ENCODE measurements at places on chromosomes 13 and 19.

GRCh38 chr13:79451500-79451962 lies 29.4 kb upstream of the NDFIP2 start:
- DNase-seq, result peak; percentile 77

- DNase-seq, result no peak
These were observed 330.2 kb downstream of the MZT1 start for GRCh38 chr13:72397265-72397664.

DNA sequence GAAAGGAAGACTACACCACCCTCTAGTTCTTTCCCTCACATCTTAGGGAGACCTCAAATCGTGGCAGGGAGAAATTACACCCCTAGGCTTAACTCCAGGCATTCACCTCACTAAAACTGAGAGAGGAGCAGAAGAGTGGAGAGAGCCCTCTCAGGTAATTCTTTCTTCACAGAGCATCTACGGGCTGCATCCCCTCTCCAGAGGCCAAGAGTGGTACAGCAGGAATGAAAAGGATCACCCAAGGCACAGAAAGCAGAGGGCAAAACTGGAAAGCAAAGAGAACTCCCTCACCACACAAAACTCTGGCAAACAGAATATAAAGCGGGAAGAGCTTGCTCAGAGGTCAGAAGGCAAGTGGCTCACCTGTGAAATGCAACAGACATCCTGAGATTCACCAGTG lies 661.2 kb downstream of the TBC1D4 start:
- DNase-seq, result no peak

DNA sequence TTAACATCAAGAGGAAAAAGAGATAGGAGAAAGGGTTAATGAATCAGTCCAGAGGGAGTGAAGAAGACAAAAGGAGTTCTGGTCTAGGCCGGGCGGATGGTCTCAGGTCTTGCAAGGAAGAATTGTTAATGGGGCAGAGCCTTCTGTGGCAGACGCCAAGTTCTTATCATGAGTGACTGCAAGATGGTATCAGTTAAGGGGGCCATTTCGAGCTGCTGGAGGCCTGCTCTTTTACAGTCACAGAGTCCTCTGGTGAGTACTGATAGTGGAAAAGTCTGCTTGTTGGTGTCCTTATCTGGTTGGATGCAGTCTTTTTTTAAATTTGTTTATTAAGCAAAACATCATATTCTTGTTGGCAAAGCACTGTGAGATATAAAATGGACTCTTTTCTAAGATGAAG lies 590.9 kb upstream of the SGCG start:
- DNase-seq, result no peak

DNA sequence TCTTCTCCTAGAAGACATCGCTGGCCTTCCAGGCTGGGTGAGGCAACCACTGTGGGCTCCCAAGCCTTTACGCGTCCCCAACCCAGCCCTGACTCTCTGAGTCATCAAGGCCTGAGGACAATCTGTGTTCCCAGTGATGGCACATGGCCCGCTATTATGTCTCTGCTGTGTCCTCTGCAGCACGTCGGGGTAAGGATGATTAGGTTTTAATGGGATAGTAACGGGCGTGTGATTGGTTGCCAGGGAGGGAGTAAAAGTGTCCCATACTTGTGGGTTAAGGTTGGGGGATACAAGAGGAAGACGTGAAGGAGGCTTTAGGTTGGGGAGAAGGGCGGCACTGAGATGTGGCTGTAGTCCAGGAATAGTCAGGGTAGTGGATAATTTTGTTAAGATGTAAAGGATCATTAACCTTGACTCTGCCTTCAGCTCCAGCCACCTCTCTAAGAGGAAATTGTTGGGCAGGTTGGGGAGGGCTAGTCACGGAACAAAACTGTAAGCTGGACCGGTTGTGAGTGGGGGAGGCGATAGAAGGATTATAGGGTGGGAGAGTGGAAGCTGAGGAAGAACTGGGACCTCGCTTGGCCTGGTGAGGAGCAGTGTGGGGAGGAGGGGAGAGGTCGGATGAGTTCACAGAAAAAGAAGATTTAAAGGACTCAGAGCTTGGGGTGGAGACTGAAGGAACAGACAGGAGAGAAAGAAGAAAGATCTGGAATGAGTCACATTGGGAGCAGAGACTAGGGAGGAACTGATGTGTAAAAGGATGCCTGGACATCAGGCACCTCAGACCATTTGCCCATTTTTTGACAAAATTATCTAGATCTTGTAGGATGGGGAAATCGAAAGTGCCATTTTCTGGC lies 27.9 kb upstream of the IGFL1 start:
- DNase-seq, result no peak

- no peak for DNase-seq
These were observed 96.7 kb downstream of the CRYL1 start for GRCh38 chr13:20428666-20429644.

- no peak for DNase-seq
These were observed 105.2 kb downstream of the INSR start for GRCh38 chr19:7188698-7189629.

DNA sequence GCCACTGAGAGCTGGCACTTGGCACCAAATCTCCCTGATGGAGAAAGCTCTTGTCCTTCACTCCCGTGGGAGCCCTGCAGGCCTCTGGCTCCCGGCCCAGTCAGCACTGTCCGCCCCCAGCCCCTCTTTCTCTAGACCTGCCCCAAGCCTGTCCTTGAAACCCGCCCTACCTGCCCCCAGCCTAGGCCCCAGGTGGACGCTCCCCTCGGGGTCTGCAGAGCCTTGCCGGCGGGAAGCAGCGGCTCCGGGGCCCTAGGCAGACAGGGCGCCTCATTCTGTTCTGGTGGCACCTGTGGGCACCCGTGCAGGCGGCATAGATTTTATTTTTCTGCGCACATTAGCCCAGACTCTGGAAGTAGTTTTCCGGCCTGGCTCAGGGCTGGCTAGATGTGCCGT lies 17.6 kb downstream of the IL17D start:
- DNase-seq, result no peak

DNA sequence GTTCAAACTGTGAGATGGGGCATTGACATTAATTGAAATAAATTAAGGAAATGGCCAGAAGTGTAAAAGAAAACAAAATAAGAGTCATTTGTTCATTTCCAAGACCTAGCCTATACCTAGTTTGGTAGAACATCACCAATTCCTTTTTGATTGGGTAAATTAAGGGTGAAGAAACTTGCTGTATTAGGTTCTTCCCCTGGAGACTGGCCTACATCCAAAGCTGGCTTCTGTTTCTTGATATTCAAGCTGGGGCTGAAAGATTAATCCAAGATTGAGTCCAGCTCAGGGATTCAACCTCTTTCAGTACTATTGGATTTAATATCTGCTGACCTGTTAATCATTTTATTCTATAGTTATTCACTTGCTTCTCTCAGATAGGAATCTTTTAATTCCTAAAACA lies 183.2 kb downstream of the GPC6 start:
- DNase-seq, result no peak

DNA sequence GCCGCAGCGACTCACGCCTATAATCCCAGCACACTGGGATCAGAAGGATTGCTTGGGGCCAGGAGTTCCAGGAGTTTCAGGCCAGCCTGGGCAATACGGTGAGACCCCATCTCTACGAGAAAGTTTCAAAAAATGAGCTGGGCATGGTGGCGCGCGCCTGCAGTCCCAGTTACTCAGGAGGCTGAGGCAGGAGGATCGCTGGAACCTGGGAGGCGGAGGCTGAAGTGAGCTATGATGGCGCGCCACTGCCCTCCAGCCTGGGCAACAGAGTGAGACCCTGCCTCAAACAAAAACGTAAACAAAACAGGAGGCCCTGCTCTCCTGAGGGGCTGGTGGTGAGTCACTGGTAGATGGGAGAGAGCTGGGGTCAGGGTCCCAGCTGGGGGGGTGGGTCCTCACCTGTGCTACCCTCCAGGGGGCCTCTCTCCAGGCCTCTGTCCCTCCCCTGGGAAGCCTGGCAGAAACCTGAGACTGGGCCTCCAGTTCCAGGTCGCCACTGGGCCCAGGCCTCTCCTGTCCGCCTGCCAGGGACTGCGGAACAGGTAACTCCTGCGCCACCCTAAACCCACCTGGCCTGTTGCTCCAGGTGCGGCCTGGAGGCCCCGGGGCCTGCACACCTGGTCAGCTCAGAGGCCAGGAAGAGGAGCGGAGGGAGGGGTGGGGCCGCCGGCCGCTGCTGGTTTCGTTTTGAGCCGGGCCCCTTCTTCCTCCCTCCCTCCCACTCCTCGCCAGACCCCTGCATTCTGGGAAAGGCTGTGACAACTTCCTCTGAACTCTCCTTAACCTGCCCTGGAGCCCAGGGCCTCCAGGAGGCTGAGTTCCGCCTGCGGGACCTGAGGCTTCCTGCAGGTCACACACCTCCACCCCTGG lies 17.2 kb upstream of the ZBTB7A start:
- no peak for DNase-seq

- DNase-seq, result peak; percentile 29
These were observed 12.8 kb downstream of the FUT6 start for GRCh38 chr19:5826531-5827341.

GRCh38 chr13:109136873-109137272 lies 507.5 kb downstream of the MYO16 start:
- DNase-seq, result no peak

DNA sequence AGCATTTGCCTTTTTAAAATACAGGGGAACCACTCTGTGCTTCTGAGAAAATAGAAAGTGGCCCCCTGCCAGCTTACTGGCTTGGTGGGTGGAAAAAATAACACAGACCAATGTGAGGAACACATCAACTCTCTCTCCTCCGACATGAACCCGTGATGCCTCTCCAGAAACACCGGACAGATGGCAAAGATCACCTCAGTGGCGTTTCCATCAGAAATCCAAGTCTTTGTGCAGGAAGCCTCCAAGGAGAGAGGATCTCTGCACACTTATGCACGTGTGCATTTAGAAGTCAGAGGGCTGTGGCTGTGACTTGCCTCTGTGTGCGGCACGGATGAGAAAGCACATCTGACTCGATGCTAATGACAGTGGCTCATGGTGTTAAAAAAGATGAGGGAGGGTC lies 112.3 kb upstream of the KLF12 start:
- no peak for DNase-seq

DNA sequence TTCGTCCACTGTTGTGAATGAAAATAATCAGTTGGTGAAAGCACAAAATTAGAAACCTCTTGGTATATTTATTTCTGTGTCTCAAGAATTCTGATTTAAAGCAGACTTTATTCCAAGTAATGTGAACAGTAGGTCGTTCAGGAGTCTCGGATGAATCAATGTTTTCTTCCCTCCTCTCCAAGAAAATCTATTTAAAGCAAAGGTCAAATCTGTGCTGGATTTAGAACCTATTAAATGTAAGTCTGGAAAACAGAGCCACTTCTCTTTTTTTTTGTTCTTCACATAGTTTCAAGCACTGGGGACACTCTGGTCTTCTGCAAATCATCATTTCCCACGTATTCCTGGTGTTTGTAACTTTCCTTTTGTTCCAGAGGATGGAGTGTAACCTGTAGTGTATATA lies 312.7 kb downstream of the ATP8A2 start:
- DNase-seq, result no peak

DNA sequence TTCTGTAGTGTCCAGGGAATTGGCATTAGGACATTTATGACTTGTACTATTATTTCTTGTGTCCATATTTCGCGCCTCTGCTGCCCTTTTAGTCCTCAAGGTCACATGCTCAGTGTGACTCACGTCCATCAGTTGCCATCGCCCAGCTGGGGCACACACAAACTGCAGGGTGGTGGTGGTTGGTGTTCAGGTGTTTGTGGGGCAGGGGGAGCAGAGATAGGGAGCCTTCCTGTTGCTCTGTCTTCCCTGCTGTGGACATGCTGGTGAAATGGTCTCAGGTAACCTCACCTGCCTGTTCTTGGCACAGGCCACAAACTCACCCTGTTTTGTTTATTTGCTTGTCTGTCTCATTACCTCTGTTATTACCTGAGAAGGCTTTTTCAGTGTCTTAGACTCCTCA lies 22.4 kb downstream of the PRR12 start:
- DNase-seq, result no peak

- DNase-seq, result no peak
These were observed 127.9 kb downstream of the DIAPH3 start for GRCh38 chr13:60035874-60036273.

DNA sequence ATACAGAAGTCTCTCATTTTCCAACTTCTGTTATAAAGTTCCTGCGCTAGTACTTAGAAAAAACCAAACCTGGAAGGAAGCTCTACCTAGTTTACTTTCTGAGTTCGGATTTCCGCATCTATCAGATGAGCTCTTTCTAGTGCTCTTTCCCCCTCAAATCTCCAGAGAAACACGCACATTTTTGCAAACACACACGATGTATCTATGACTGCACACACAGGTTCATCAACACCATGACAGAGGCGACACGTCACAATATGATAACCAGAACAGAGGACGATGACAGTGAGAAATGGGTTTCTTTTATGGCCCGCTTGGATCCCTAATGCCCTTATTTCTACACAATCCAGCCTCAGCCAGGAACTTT lies 629 bp upstream of the LRRC63 start:
- peak; percentile 1 for DNase-seq

DNA sequence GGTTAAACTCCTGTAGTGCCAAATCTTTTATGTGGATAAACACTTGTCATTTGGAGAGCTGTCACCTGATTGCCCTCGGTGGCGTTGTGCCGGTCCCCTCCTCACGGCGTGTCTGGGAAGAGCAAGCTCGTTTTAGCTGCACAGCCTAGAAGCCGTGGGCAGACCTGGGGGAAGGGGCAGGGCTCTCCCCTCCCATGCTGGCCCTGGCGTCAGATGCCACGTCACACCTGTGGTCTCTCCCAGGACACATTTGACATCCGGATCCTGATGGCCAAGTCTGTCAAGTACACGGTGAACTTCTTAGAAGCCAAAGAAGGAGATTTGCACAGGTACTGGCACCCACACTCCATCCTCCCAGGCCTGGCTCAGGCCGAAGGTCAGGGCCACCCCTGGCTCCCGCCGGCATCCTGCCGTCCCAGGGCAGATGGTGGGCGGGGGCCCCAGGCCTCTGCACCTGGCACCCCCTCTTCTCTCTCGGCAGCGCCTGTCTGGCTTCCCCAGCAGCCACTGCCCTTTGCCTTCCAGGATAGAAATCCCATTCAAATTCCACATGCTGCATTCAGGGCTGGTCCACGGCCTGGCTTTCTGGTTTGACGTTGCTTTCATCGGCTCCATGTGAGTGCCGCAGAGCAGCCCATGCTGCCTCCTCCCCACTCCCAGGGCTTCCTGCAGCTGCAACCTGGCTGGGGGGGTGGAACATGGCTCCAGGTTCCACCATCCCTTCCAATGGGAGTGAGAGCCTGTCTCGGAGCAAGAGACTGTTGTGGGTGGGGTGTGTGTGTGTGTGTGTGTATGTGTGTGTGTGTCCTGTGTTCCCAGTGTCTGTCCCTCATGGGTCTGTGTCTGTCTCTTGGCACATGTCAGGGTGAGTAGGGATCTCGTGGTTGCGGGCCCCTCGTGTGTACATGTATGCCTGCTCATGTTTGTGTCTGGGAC lies 8.8 kb downstream of the YIPF2 start:
- no peak for DNase-seq

Measured in adipocyte (in vitro differentiated cells).